ENCODE measurements at places on chromosomes 1 and 21. TPM values are rescaled to one million over a fixed set of nuclear protein-coding genes. Genes with fewer than 3 reads are reported as not detected.

The RIPK4 gene
- 16.5 TPM for total RNA-seq

The CRP gene
- not detected for total RNA-seq

The NES gene
- 0.48 TPM for total RNA-seq

- no peak for DNase-seq
Measured at GRCh38 chr1:196027127-196027526, 581.1 kb downstream of the KCNT2 start.

- DNase-seq = peak; percentile 49
Measured at GRCh38 chr1:151476083-151476482, 16.8 kb upstream of the POGZ start.

DNA sequence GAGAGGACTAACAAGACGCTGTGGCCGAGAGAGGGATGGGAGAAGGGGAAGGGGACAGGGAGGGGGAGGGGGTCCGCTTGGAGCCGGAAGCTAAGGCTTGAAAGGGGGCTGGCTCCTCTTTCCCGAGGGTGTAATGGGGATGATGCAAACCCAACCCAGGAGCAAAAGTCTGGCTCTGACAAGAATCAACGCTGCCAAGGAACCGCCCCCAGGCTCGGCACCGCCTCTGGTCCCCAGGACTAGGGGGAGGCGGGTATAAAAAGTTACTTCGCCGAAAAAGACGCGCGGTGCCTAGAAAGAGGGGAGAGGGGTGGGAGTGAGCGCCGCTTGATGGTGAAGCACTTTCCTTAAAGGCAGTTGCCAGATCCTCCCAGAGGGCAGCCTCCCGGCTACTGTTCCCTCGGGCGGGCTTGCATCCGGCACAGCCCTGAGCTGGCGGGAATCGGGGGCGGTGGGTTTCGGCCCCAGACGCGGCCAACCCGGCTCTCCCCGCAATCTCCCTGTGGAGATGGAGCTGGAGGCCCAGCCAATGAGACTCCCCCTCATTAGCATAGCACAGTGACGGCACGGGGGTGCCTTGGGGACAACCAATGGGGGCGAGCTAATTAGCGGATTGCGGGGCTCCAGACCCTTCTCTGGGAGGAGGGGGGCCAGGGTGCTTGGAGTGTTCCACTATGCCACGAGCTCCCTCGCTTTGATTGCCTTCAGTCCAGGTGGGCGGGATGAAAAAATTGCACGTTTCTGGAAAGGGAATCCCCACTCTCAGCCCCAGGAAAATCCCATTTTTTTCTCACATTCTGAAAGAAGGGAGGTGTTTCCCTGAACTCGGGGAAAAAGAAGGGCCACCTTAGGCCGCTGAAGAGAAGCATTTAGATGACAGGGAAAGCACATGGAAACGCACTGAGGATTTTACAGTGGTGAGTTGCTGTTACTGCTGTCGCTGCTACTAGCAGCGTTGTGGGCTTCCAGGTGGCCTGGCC is at the start of gene KCNT2:
Gene KCNT2 (minus strand): TSS at position 51 of the 980 bp plus-strand sequence. CDS start 131 bp downstream, outside the sequence.
- DNase-seq = peak; percentile 18

DNA sequence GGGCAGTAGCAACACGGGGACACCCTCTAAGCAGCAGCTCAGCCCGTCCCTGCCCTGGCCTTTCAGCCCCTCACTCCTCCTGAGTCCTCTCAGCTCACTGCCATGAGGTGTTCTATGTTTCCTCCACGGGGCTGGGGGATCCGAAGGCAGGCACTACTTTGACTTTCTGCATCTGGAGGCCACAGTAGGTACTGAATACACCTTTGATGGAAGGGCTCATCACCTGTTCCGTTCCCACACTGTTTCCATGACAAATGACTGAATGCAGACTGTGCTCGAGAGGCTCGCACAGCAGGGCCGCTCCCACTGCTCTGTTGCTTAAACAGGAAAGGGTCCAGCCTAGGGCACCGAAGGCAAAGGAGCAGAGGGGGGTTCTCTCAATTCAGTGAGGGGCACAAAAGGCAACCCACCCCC is 77.6 kb upstream of the DNAH14 start:
- no peak for DNase-seq

GRCh38 chr1:28417441-28417922 is 47.9 kb downstream of the PHACTR4 start:
- DNase-seq = peak; percentile 68
